ENCODE measurements at places on chromosomes 16 and 17.

- no peak for DNase-seq
These were observed 160.3 kb downstream of the PCTP start for GRCh38 chr17:55911186-55911585.

GRCh38 chr17:64032081-64032480, 11.6 kb upstream of the ICAM2 start:
- DNase-seq, result no peak

DNA sequence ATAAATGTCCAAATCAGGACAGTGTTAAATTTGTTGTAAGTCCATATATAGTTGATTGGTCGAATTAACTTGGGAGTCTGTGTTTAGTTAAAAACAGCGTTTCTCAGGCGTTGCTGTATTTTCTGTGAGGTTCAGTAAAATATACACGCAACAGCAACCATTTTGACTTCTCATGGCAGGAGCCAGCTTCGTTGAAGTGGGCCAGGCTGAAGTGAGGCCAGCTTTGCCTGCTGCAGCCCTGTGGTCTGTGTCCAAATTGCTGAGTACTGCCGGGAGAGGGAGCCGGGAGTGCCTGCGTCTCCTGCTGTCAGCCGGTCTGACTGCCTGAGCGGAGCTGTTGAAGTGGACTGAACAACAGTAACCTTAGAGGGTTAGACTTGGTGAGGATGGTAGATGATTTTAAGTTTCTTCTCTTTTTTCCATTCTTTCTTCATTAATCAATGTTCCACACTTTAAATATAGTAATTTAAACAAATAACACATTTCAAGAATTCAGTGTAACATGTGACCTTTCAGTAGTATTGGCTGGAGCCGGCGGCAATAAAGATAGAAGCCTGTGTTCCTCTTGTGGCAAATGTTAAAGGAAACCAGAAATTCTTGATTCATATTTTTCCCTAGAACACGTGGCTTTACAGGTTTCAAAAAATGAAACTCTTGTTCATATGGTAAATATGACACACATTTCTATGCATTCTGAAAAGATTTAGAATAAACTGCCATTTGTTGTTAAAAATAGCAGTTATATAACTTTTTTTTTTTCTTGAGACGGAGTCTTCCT, 37.0 kb upstream of the ZNF750 start:
- peak; percentile 79 for DNase-seq

GRCh38 chr16:733382-734207, 6.7 kb downstream of the HAGHL start:
- no peak for DNase-seq

DNA sequence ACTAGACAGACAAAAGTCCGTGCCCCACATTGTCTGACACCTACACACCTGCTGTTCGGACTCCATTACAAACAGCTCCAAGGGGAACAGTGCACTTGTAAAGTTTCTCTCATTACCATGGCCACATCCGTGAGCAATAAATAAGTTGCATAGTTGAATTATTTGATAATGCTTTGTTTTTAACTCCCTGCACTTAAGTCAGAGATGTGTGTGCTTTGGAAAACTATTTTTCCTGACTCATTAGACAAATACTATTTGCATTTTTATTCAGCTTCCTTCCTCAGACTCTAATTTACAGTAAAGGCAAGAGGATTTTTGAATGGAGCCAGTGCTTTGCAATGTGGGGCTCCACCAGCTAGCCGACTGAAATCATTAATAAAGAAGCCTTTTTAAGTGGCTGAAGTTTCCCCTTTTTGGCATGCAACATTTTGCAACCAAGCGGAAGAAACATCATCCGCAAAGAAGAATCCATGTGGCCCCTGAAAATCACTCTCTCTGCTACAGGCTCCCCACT, 6.5 kb upstream of the CCL2 start:
- peak; percentile 92 for DNase-seq

DNA sequence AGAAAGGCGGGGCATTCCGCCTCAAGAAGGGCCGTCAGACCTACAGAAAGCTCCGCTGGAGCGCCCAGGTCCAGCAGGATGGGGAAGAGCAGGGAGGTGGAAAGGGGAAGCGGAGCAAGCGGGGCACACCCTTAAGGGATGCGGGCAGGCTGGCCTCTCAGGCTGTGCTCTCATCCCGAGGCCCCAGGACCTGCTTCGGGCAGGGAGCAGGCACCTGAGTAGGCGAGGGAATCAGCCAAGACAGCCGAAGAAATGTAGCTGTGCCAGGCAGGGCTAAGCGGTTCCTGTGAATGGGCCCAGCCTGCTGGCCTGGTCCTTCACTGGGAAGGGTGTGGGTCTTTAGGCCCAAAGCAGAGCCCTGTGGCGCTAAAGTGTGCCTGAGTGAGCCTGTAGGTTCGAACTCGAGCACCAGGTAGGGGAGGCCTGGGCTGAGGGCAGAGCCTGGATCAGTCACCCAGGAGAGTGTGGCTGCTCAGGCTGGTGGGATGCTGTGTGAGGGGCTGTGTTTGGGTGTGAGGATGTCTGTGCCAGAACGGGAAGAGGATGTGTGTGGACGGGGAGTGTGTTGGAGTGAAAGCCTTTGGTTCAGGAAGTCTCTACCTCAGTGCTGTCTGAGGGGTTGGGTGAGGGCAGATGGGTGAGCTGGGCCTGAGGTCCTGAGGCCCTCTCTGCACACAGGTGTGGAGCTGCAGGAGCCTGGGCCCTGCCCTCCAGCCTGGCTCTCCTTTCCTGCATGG, 3.3 kb downstream of the TBX4 start:
- DNase-seq, result no peak

DNA sequence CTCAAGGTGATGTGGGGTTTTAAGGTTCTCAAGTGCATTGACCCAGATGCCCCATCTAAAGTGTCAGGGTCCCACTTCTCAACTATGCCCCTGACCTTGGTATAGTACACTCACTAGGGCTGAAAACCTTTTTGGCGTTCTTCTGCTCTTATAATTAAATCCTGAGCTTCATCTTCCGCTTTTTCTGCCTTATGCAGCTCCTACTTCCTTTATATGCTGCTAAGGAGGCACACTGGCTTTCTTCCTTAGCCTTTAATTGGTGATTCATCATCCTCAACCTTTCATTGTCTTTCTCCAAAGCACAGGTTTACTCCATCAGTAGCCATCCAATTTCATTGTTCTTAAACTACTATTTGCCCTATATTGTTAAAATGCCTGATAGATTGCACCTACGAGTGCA, 5.3 kb upstream of the NF1 start:
- DNase-seq, result no peak

DNA sequence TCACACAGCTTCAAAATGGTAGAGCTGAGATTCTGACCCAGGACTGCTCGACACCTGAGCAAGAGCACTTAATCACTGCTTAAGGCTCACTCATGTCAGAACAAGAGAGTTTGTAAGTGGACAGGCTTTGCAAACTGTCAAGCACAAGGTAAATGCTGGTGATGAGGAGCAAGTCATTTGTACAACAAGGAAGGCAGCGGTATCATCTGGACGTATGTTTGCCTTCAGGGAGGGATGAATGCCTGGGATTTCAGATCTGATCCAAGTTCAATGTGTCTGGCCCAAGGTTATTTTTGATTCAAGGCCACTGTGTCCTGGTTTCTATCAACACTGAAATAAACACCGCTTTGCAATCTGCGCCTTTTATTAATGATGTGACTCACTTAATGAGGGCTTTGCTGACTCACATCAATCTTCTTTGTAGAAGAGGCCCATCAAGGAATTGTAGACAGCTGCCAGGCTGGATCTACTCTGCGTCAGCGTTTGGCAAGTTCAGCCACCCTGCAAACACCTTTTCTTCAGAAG, 174.4 kb upstream of the HS3ST3A1 start:
- no peak for DNase-seq

GRCh38 chr16:1963806-1964505, 670 bp downstream of the RPS2 start:
- DNase-seq, result peak; percentile 39

DNA sequence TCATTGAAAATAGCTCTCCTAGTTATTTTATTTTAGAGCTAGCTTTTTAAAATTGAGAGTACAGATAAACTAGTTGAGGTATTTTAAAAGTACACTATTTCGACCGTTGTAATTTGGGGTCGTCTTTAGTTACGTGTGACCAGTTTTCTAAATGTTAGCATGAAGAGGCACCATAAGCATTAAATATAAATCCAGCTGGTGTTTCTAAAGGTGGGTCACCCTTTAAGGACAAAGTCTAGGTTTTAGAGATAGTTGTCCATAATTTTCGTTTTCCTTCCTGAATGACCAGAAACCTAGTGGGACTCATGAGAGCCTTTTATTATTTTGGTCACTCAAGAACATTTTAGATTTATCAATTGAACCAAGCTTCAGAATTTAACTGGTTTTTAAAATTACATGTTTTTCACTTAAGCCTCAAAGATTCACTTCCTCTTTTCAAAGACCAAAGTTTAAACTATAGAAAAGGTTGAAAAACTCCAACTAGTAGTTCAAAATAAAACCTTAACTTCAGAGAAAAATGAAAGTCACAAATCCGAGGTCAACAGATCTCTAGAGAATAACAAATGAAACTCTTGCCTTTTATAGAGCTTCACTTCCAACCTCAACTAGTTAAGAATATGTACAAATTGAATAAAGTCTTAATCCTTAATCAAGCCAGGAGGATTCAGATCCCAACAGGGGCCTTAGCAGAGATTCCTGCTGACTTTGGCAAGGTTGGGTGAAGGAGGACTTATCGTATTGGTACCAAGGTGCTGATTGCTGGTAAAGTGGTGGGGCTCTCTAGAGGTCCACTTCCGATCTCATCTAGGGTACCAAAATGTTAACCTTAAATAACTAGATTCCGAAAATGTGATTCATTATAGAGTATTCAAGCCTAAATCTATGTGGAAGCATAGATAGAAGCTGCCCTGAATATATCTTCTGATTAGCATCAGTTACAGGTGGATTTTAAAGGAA, 32.5 kb downstream of the PHKB start:
- no peak for DNase-seq

DNA sequence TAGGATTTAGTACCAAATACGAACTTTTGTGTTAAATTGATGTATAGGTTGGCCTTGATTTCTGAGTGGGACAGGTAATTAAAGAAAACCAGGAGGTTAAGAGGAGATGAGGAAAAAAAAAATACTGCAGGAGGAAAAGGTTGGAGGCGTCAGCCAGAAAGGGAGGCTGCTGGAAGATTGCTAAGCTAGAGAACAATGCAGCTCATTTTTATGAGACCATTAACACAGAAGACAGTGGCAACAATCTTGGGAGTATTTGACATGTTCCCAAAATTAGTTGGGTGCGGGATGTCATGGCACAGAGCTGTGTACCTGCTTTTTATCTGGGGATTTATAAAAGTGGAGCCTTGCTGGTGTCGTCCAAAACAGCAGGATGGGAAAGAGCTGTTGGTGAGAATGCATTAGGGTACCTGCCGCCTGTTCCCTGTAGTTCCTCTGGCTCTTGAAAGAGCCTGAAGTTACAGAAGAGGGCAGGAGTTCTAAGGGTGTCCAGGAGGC, 229.3 kb downstream of the RBFOX1 start:
- DNase-seq, result no peak

- peak; percentile 4 for DNase-seq
These were observed 259.9 kb downstream of the IRF8 start for GRCh38 chr16:86158688-86159360.

DNA sequence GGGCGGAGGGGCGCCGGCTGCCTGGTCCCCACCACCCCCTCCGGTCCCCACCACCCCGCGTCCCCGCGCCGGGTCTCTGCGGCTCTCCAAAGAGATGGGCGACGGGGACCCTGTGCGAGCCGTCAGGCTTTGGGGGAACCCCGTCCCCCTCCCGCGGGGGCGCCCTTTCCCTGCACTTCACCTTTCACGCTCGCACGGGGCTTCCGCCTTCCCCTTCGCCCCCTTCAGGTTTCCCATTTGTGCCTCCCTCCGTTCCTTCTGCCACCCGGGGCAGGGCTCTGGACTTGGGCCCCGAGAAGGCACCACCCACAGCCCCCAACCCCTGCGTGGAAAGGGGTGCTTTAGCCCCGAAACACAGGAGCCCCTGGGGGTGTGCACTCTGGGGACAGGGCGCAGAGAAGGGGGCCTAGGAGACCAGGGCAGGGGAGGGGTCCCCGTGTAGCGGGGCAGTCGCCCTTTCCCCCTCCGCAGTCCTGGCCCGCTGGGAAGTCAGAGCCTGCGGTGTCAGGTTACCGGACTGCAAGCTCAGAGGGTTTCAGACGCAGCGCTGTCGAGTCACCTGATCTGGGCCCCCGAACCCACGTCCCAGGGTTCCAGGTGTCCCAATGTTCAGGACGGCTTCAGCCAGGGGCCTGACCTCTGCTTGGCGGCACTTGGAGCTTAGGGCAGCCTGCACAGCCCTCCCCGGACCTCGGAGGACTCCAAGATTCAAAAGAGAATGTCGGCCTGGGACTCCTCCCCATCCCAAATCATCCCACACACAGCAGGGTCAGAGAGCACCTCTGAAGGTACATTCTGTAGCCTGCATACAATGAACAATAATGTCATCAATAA, 6.7 kb upstream of the CCDC92B start:
- DNase-seq, result no peak

GRCh38 chr17:70539132-70539924, 370.0 kb downstream of the KCNJ2 start:
- DNase-seq, result no peak

GRCh38 chr17:64259922-64260321, 3.1 kb downstream of the TEX2 start:
- no peak for DNase-seq

DNA sequence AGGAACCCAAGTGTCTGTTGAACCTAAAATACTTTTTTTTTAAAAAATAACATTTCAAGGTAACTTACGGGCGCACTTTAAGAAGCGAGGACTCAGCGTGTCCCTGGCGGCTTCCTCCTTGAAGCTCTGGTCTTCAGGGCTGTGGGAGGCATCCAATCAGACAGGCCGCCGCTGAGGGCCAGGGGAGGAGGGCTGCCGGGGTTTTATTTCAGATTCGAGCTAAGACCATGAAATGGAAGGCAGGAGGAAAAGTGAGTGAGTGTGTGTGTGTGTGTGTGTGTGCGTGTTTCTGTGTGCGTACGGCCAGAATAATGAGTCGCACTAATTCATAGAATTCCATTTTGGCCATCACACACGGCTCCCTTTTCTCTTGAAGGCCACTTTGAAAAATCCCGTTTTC, 41.1 kb downstream of the C16orf78 start:
- DNase-seq, result no peak

DNA sequence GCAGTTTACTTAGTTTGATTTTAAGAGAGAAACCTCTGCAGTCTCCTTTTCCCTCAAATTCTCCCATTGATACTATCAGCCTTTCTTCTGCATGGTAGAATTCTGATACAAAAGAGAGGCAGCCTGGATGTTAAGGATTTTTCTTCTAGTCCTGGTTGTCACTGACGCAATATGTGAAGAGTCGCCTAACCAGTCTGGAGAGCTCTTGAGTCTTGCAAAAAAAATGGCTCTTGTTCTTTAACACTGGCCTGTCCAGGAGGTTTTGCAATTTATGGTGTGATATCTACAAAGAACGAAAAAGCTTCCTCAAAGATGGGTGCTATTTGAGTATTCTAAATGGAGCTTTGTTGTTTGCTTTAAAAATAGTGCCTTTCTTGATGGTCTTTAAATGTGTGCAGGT, 28.9 kb downstream of the COX10 start:
- DNase-seq, result no peak

All from endothelial cell of umbilical vein (primary cell).